ENCODE measurements at places on chromosomes 4 and X.

GRCh38 chr4:13302876-13303275, 181.3 kb downstream of the RAB28 start:
- DNase-seq = no peak

- no peak for DNase-seq
Observed at GRCh38 chr4:83626245-83626836, 90.4 kb downstream of the GPAT3 start.

DNA sequence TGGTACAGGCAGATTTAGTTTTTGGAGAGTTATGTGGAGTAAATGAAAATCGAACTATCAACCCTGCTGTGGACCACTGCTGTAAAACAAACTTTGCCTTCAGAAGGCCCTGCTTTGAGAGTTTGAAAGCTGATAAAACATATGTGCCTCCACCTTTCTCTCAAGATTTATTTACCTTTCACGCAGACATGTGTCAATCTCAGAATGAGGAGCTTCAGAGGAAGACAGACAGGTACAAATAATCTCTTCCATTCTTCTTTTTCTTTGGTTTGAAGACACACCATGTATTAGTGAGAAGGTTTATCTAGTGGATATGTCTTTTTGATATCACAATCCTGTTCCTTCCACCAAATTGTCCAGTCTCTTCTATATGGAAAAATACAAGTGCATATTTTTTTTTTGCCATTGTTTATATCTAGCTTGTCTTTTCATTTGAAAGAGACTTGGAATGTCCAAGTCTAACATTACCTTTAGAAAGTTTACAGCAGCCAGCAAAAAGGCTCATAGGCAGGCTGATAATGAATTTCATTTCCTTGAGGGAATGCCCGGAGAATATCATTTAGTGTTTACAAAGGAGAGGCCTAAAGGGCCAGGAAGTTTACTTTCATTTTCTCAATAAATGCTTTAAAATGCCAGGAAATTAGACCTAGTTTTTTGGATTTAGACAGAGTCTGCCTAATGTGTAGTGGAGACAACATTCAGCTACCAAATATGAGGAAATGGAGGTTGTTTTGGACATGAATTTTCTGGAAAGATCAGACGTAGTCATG, 18.6 kb downstream of the AFM start:
- DNase-seq = peak; percentile 28

DNA sequence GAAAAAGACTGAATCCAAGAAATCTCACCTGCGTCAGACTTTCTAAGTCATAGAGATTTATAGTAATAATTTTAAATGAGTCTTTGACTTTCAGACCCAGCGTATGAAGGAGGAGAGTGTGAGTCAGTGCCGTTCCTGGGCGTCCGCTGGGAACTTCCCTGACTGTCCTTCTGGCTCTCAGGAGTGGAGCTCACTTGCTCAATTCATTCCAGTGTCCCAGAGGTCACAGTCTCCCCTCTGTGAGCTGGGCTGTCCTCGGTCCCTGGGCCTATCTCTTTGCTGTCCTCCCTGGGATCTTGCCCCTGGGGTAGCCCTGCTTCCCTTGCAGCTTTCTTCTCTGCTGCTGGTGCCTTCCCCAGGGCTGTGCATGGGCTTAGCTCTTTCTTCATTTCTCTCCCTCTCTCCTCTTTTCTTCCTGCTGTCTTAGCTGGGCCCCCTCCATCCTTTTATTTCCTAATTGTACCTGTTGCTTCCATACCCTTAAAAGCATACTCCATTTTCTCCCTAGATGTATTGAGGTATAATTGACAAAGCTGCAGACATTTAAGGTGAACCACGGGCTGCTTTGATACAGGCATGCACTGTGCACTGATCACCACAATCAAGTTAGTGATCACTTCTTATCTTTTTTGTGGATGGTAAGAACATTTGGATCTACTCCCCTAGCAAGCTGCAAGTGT, 11.6 kb downstream of the SORBS2 start:
- no peak for DNase-seq

GRCh38 chr4:7335344-7336066, 99.2 kb downstream of the PSAPL1 start:
- peak; percentile 27 for DNase-seq

- peak; percentile 31 for DNase-seq
Observed at GRCh38 chrX:154401045-154401799, 3.0 kb downstream of the RPL10 start.

- peak; percentile 89 for DNase-seq
Observed at GRCh38 chr4:107913283-107913899, 18.0 kb upstream of the CYP2U1 start.

DNA sequence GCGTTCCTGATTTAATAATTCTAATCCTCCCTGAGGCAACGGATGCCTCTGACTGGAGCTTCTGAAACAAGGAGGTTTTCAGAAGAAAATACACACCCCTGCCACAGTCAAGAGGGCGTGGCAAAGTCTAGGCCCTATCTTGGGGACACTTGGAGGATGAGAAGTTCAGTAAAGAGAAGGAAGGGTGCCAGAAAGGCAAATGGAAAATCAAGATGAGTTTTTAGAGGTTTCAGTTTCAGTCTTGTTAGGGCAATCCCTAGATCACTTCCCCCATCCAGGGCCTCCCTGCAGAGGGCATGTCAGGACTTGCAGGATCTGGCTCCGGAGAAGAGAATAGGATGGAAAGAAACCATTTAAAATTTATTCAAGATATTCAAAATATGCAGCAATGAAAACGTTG, 28.5 kb upstream of the FGF2 start:
- peak; percentile 97 for DNase-seq

DNA sequence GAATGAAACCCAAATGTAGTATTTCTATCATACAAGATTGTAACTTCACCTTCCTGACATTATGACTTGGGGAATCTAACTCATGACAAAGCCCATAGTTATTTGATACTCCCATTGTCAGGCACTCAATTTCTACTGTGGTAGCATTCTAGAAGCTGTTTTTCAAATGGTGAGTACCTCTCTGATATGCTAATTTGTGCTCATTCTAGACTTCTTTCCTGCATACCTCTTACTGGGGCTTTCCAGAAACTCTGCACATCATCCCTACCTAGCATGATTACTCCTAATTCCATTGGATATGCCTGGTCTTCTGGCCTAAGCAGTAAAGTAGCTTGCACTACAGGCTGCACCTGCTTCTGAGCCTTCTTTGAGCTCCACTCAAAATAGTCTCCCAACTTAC, 50.4 kb upstream of the TMEM184C start:
- no peak for DNase-seq

DNA sequence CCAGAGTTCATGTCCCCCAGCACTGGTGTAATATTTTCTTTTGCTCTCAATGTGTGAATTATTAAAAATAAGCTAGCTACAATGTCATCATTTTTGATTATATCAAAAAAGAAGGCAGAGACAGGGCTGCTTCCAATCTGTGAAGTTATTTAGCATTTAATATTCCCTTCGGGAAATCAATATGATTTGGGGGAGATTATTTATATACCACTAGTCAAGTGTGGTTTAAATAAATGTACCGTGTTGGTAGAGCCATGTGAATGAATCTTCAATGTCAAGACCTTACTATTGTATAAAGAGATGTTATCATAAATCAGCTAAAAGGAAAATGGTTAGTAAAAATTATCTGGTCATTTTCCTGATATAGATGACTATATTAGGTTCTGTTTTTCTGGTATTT, 87.4 kb upstream of the MID1 start:
- DNase-seq = no peak

- no peak for DNase-seq
Observed at GRCh38 chr4:142598132-142598531, 248.0 kb downstream of the INPP4B start.

DNA sequence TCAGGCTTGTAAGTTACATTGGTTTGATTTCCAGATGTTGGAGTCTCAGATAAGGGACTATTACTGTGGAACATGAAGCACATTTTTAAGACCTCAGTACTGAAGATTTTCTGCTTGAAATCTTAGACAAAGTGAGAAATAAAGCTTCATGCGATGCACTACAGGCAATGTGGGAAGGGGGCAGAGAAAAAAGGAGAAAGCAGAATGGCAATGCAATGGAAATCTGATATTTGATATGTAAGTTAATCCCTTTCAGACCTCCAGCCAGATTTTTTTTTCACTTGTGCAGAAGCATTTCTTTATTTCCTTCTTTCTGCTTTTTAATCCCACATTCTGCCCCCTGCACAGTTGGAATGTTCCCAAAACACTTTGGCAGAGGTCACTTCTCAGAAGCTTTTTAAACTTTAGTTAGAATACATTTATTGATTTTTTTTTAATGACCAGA, 174.3 kb downstream of the ADGRL3 start:
- DNase-seq = peak; percentile 74

DNA sequence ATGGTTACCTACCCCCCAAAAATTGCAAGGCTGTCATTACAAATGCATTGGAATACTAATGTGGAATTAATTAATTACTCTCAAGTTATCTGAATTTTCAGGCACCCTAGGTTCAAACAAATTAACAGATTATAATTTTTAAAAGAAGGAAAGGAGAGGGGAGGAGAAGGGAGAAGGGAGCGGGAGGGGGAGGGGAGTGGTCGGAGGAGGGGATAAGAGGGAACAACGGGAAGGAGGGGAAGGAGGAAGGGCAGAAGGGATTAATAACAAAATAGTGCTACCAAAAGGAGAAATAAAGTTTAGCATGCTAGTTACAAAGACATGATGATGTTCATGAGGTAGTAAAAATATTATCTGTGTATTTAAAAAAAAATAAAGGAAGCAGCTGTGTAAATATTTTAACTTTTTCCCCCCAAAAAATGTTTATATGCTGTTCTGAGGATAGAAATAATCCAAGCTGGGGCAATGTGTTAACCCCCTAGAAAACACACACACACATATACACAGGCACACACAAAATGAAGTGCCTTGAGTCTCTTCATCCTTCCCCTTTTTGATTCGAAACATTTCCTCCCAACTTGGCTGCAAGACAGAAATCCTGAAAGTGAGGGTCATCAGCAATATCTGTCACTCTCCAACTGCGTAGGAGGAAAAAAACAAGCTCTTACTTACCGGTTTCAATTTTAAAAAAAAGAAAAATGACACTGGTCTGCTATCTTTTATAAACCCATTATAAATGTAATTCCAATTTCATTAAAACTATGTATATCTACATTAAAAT, 58.8 kb downstream of the PPP3CA start:
- peak; percentile 41 for DNase-seq

- no peak for DNase-seq
Observed at GRCh38 chrX:14220386-14220944, 190.8 kb upstream of the GEMIN8 start.

DNA sequence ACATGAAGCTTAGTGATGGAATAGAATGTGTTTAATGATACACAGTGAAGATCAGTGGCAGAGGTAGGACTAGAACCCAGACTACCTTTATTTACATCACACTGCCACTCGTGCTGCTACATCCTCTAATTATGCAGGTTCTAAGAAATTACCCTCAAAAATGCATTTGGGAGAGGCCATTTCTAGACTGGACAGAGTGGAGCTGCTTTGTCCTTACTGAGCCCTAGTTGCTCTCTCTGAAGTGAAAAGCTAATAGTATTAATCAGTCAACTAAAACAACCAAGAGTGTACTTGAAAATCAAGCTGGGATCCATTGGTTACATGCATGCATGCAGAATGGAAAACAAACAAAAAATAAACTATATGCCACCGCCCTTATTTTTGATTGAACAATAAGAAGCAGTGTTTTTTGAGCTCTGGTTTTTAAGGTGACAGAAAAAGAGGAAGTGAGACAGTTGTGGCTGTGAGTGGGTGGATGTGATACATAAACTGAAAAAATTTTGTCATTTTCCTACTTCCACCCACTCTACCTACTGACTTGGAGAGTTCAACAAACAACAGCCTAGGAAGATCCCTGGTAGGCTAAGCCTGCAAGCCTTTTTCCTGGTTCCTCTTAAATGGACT, 6.8 kb upstream of the VSIG4 start:
- DNase-seq = no peak

- DNase-seq = no peak
Observed at GRCh38 chr4:120144634-120145033, 78.0 kb upstream of the MAD2L1 start.

- peak; percentile 31 for DNase-seq
Observed at GRCh38 chrX:49838374-49838773, 9.3 kb downstream of the PAGE4 start.

- DNase-seq = peak; percentile 33
Observed at GRCh38 chr4:119664168-119664907, 35.7 kb upstream of the PDE5A start.

DNA sequence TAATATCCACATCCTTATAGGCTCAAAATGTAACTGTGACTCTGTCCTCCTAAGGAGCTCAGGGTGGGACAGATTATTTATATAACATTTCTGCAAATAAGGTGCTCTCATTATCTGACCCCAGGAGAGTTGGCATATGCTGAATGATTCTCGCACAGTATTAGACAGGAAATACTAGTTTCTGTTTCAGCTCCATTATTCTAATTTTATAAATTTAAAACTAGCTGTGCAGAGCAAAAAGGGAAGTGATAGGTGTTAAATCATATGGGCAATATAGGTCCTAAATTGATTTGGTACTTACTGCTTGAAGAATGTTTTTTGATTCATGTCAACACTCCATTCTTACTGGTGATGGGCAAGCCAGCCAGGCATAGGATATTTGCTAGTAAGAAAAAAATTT, 141.5 kb downstream of the GLRA2 start:
- no peak for DNase-seq

DNA sequence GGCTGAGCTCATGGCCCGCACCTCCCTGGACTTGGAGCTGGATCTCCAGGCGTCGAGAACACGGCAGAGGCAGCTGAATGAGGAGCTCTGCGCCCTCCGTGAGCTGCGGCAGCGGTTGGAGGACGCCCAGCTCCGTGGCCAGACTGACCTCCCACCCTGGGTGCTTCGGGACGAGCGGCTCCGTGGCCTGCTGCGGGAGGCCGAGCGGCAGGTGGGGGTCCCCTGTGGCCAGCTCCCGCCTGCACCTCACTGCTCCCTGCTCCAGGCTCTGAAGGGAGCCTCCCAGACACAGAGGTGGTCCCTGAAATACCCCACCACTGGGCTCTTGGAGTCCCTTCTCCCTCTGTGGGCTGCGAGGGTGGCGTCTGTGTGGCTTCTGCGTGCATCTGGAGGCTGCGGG, 18.0 kb upstream of the CLCN4 start:
- DNase-seq = no peak

- no peak for DNase-seq
Observed at GRCh38 chr4:41660352-41660751, 88.2 kb downstream of the PHOX2B start.

GRCh38 chrX:54866609-54867008, 54.0 kb upstream of the TRO start:
- no peak for DNase-seq

GRCh38 chr4:55183926-55184599, 58.7 kb upstream of the KDR start:
- peak; percentile 98 for DNase-seq

- DNase-seq = no peak
Observed at GRCh38 chr4:110372485-110372884, 103.5 kb upstream of the ENPEP start.

DNA sequence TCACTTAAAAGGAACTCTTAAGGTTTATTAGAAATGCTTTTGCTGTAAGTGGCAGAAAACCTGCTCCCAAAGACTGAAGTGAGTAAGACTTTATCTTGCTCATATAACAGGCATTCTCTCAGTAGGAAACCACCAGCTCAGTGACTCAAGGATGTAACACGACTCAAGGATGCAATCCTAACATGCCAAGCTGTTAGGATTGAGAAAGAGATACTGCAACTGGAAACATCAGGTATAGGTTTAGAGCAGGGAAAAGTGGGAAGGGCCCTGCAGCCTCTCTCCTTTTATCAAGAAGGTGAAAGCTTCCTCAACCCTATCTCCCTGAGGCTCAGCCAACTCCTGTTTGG, 11.9 kb upstream of the SLC9A7 start:
- peak; percentile 88 for DNase-seq
